ENCODE measurements at places on chromosomes 1 and 21. TPM values are rescaled to one million over a fixed set of nuclear protein-coding genes. Genes with fewer than 3 reads are reported as not detected.

DNA sequence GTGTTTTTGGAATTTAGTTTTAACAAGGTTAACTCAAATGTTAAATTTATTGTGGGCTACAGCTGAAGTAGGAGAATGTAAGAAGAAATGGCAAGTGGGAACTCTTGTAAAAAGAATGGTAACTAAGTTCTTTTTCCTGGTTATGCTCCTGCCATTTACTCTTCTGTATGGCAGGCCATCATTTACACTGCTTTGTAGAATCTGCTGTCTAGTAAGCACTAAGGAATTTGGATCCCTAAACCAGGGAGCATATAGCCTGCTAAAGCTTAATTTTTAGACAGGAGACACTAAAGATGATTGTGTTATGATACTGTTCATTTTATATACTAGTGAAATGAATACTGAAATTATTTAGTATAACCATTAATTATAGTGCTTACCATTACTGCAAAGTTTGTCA is 85.3 kb downstream of the CAMTA1 start:
- peaks cover 12% of the 10 kb centered on the region for H3K4me1 ChIP-seq
- no peak overlapping the region for H3K27ac ChIP-seq
- H3K27me3 ChIP-seq: no peaks in the 10 kb centered on the region
- no peak overlapping the region for H3K4me3 ChIP-seq
- H3K36me3 ChIP-seq: no peaks in the 10 kb centered on the region

DNA sequence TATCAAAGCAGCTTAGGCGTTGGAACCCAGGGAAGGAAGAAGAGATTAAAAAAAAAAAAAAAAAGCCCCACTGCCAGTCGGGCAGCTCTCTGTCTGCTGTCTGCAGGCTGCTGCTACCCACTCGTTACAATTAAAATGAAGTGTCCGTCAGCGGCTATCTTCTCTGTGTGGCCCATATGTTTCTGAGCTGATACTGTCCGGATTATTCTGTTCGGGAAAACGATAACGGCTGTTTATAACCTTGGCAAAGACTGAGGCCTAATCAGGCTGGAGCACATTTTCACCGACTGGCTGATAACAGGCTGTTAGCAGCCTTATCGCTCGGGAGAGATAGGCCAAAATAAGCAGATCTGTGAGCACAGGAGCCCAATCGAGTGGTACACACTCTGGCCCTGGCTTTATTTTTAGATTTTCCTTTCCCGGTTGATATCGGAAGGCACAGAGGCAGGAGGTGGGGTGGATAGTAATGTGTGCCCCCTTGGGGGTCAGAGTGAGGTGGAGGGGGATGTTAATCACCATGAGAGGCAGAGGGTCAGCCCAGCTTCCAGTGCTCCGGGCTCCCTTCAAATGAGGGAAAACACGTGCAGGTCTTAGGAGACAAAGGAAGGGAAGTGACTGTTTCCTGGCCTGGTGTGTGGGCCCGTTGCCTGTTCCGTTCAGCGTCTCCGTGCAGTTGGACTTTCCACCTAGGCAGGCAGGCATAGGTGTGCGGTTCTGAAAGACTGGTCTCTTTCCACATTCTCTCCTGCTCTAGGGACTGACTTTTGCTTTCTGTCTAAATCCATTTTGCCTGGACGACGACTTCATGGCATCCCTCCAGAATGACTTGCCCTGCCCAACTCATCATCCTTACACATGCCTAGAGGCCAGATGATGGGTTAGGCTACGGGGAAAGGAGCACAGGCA is 153.4 kb downstream of the PBX1 start:
- no peak overlapping the region for H3K4me3 ChIP-seq
- no peak for DNase-seq
- no peaks in the 10 kb centered on the region for H3K4me1 ChIP-seq
- no peak overlapping the region for H3K27ac ChIP-seq
- H3K36me3 ChIP-seq: no peaks in the 10 kb centered on the region
- no peaks in the 10 kb centered on the region for H3K27me3 ChIP-seq

MYCL gene
- not detected for polyA plus RNA-seq

GRCh38 chr21:36547464-36547863 is 67.5 kb upstream of the CLDN14 start:
- no peaks in the 10 kb centered on the region for H3K4me1 ChIP-seq
- H3K36me3 ChIP-seq: no peaks in the 10 kb centered on the region
- peaks cover 23% of the 10 kb centered on the region for H3K27me3 ChIP-seq
- H3K4me3 ChIP-seq: no peak overlapping the region
- H3K27ac ChIP-seq: no peak overlapping the region

DNA sequence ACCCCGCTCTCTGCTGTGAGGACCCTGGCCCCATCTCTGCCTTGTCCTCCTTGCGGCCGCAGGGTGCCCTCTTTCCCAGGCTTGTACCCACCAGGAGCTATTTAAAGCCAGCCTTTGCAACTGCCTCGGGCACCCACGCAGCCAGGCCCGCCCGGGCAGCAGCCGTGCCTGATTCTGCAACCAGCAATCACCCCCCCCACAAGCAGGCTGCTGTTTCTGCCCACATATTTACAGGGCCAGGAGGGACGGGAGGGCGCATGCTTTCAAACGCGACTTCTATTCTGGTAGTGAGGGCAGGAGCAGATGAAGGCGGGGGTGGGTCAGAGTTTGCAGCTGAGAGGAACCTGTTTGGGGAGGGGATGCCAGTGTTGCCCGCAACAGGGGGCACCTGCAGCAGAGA is 13.6 kb downstream of the GABRD start:
- no peaks in the 10 kb centered on the region for H3K36me3 ChIP-seq
- no peaks in the 10 kb centered on the region for H3K4me1 ChIP-seq
- no peak for DNase-seq
- H3K27me3 ChIP-seq: peaks cover 8% of the 10 kb centered on the region
- no peak overlapping the region for H3K4me3 ChIP-seq
- H3K27ac ChIP-seq: no peak overlapping the region

DNA sequence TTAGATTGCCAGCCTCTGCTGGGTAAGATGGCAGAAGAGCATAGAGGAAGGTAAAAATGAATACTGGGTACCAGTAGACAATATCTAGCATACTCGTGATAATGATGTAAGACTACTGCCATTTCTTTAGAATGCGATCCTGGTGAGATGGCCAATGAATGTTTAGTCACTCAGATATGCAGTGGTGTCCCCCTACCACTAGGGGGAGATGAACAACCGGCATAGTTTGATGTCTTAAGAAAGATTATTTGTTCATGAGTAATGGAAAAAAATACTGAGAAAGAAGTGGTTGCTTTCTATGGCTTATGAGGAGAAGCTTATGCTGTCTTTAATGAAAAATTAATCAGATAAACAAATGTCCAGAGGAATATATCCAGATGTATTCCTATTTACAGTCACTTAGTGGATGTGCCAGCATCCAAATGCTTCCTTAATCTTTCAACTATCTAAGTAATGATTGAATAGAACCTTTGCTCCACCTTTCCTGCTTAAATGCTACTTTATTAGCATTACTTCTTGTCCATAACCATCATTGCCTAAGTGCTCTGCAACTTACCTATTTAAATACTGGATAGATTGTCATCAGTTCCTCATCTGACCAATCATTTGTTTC is 256.6 kb downstream of the ST6GALNAC3 start:
- DNase-seq: peak; percentile 25
- no peak overlapping the region for H3K27ac ChIP-seq
- H3K27me3 ChIP-seq: no peaks in the 10 kb centered on the region
- no peak overlapping the region for H3K4me3 ChIP-seq

DNA sequence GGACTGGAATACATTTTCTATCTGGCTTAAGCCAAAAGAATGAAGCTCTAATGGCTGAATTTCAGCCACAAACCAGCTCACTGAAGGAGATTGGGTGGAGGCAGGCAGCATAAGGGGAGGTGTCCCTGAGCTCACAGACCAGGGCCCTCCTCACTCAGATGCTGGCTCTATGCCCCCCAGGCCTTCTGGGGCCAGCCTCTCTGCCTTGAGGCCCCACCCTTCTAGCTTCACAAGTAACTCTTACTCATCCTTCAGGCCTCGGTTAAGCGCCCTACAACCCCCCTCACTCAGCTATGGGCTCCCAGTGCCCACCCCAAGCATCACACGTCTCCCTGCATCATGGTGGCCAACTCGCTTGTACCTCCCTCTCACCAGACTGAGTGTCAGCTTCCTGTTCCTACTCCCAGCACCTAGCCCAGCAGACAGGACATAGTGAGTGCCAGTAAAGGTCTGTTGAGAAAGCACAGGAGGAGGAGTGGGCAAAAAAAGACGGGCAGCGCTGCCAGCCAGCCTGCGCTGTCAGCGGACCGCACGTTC is 40.8 kb upstream of the GPR157 start:
- peaks cover 2% of the 10 kb centered on the region for H3K4me1 ChIP-seq
- H3K27ac ChIP-seq: no peak overlapping the region
- no peak for DNase-seq
- no peaks in the 10 kb centered on the region for H3K36me3 ChIP-seq

DNA sequence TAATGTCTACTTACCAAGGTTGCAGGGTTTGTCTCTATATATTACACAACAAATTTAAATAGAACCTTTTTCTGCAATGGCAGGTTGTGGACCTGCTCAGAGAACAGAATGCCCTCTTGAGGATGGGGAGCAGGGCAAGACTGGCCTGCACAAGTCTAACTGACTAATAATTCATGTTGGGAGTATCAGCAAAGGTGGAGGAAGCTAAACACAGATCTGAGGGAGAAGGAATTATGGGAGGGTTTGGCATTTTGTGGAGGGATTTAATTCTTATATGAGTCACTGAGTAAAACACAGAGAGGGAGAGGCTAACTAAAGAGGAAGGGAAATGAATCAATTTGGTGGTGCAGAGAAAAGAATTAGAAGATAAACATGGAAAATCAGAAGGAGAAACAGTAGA is 40.0 kb downstream of the CLDN17 start:
- H3K36me3 ChIP-seq: no peaks in the 10 kb centered on the region
- no peak for DNase-seq
- no peak overlapping the region for H3K27ac ChIP-seq

- no peak overlapping the region for H3K27ac ChIP-seq
- no peaks in the 10 kb centered on the region for H3K36me3 ChIP-seq
- H3K4me3 ChIP-seq: no peak overlapping the region
- peaks cover 11% of the 10 kb centered on the region for H3K27me3 ChIP-seq
Measured at GRCh38 chr1:56866656-56867055, 12.1 kb downstream of the C8A start.

GJA5 gene
- not detected for polyA plus RNA-seq

DNA sequence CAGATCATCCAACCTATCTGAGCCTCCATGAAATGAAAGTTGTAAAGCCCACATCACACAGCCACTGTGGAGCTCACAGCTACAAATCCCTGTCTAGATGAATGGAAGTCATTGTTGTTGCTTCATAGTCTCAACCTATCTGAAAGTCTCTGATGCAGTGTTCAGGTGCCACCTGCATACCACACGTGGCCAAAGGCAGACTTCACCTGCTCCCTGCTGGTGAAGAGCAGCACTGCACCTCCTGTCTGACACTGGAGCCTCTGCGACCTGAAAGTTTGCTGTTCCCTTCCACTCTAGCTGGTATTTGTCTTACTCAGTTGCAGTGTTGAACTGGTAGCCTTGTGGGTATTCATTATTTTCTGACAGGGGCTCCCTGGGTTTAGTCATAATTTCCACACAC is 18.4 kb downstream of the LORICRIN start:
- no peak overlapping the region for H3K4me3 ChIP-seq
- H3K27ac ChIP-seq: no peak overlapping the region
- no peaks in the 10 kb centered on the region for H3K36me3 ChIP-seq

TIE1 gene
- not detected for polyA plus RNA-seq

C1orf53 gene
- not detected for polyA plus RNA-seq

DNA sequence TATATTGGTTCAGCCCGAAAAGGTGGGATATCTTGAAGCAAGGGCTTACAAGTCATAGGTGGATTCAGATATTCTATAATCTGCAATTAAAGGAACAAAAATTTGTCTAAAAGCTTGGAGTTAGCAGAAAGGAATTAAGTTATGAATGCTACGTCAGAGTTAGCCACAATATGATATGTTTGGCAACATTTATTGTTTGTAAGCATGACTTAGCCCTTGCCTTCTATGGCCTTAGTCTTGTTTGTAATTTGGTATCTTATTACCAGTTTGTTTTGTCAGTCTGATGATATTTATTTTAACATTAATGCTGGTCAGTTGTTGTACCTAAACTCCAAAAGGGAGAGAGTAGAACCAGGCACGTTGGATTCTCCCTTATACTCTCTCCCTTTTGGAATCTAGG is 43.1 kb upstream of the SUCO start:
- DNase-seq: no peak
- no peak overlapping the region for H3K4me3 ChIP-seq
- H3K27me3 ChIP-seq: peaks cover 38% of the 10 kb centered on the region
